ENCODE measurements at places on chromosomes 1 and 21.

DNA sequence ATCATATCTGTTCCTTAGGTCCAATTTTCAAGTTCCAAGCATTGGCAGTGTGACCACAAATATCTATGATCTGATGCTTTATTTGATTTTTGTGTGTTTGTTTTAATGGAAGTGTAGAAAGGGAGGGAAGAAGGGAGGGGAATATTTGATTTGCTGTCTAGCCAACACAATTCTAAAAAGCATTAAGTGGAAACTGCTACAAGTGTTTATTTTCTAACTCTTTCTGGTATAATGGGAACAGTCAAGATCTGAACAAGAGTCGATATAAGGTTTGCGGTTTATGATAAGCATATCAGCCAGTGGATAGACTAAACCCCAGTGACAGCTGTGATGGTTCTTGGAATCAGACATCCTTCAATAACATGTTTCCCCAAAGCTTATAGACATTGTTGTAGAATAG, 267.8 kb upstream of the SNX7 start:
- H3K4me3 ChIP-seq, result no peak overlapping the region
- H3K27ac ChIP-seq, result no peak overlapping the region
- H3K36me3 ChIP-seq, result no peaks in the 10 kb centered on the region
- no peak for DNase-seq
- H3K27me3 ChIP-seq, result no peaks in the 10 kb centered on the region

GRCh38 chr1:189438808-189439207, 1038.9 kb downstream of the BRINP3 start:
- no peaks in the 10 kb centered on the region for H3K36me3 ChIP-seq
- DNase-seq, result no peak
- no peaks in the 10 kb centered on the region for H3K4me1 ChIP-seq
- H3K4me3 ChIP-seq, result no peak overlapping the region
- no peaks in the 10 kb centered on the region for H3K27me3 ChIP-seq

GRCh38 chr1:166628259-166628658, 211.0 kb upstream of the POGK start:
- no peak overlapping the region for H3K4me3 ChIP-seq
- peaks cover 2% of the 10 kb centered on the region for H3K27me3 ChIP-seq
- DNase-seq, result no peak
- no peaks in the 10 kb centered on the region for H3K4me1 ChIP-seq

- DNase-seq, result no peak
- H3K27me3 ChIP-seq, result peaks cover 51% of the 10 kb centered on the region
- H3K27ac ChIP-seq, result no peak overlapping the region
- no peak overlapping the region for H3K4me3 ChIP-seq
Observed at GRCh38 chr1:29256979-29257804, 20.9 kb downstream of the PTPRU start.

- no peak overlapping the region for H3K4me3 ChIP-seq
- H3K27ac ChIP-seq, result no peak overlapping the region
- H3K36me3 ChIP-seq, result no peaks in the 10 kb centered on the region
- no peaks in the 10 kb centered on the region for H3K27me3 ChIP-seq
- H3K4me1 ChIP-seq, result peaks cover 3% of the 10 kb centered on the region
Observed at GRCh38 chr1:181129771-181130606, 41.5 kb downstream of the IER5 start.

- no peak overlapping the region for H3K27ac ChIP-seq
- DNase-seq, result no peak
- no peaks in the 10 kb centered on the region for H3K27me3 ChIP-seq
- no peaks in the 10 kb centered on the region for H3K4me1 ChIP-seq
- H3K36me3 ChIP-seq, result no peaks in the 10 kb centered on the region
Observed at GRCh38 chr1:183349201-183349711, 68.9 kb downstream of the NMNAT2 start.

DNA sequence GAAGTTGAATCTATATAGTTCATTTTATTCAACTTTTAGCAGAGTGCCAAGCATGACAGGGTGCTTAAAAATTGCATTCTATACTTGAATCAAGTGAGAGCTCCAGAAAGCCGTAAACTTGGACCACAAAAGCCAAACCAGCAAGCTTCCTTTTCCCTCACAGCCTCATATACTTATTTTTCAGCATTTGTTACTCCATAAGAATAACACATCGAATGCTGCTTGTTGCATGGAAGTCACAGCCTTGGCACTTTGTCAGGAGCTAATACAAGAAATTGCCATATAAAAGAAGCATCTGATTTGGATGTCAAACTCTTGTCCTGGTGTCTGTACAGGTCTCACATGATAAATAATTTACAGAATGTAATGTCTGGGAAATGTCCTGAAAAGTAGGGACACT, 87.4 kb downstream of the PLXNA2 start:
- no peaks in the 10 kb centered on the region for H3K36me3 ChIP-seq
- no peaks in the 10 kb centered on the region for H3K27me3 ChIP-seq
- no peak overlapping the region for H3K27ac ChIP-seq
- no peak overlapping the region for H3K4me3 ChIP-seq
- no peak for DNase-seq

DNA sequence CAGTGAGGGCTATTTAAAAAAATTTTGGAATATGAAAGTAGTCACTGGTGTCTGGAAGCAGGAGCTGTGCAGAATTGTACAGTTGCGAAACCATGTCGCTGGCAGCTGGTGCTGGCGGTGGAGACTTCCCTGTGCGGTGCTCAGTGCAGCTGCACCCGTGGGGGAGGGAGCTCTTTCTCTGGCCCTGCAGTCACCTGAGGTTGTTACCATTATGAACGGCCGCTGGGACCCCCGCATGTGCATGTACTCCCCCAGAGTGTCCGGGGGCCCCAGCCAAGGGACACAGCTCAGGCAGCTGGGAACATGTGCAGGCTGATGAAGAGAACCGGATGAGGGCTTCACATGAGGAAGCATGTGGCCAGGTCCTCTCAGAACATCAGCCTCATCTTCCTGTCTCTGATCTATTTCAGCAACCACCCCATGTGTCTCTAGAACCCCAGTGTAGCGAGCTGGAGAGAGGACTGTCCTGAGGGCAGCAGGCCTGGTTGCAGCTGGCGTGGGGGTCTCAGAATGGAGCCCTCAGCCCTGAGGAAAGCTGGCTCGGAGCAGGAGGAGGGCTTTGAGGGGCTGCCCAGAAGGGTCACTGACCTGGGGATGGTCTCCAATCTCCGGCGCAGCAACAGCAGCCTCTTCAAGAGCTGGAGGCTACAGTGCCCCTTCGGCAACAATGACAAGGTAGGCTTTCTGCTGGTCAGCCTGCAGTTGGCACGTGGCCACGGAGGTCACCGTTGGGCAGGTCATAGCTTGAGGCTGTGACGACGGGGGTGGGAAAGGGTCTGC, at the start of gene TRPM2:
TRPM2 (plus strand) TSS at position 431 of the 780 bp plus-strand sequence; CDS start at position 511, 80 bp downstream.
- H3K4me3 ChIP-seq, result peak within 1 kb of the TSS; percentile 49
- peaks cover 38% of the 10 kb centered on the region for H3K27me3 ChIP-seq
- peak; percentile 25 for DNase-seq
- H3K27ac ChIP-seq, result peak within 1 kb of the TSS; percentile 34

DNA sequence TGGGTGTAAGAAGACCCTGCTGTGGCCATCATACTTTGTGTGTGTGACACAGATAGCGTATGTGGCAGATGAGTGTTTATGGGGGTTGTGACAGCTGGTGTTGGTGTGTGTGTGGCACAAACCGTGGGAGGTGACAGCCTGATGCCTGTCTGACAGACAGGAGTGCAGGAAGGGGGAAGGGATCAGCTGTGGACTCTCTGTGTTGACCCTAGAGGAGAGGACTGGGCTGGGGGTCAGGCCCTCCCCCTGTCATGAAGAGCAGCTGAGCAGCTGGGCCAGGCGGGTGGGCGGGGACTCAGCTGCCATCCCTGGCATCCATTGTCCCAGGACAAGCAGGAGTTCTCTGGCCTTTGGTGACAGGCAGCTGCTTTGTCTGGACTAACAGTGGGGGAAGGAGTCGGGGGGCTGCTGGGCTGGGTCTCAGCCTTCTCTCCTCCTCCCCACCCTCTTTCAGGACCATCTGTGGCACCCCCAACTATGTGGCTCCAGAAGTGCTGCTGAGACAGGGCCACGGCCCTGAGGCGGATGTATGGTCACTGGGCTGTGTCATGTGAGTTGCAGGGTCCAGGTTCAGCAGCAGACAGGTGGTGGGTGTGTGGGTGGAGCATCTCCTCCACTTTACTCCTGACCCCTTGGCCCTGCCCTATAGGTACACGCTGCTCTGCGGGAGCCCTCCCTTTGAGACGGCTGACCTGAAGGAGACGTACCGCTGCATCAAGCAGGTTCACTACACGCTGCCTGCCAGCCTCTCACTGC, 2.3 kb downstream of the PLK3 start:
- H3K4me3 ChIP-seq, result peak overlapping the region; percentile 97
- H3K27ac ChIP-seq, result peak overlapping the region; percentile 63
- peaks cover 64% of the 10 kb centered on the region for H3K4me1 ChIP-seq
- peaks cover 16% of the 10 kb centered on the region for H3K36me3 ChIP-seq
- no peak for DNase-seq

DNA sequence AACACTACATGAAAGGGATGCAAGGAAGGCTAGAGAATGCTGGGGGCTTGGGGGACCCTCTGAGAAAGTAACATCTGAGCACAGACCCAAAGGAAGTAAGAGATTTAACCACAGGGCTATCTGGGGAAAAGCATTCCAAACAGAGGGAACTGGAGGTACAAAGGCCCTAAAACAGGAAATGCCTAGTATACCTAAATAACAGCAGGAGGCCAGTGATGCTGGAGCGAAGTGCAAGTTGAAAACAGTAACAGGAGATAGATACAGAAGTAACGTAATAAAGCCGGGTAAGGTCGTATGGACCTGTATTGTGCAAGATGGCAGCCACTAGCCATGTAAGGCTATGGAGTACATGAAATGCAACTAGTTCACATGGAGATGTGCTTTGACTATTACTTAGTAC, 52.1 kb downstream of the CD34 start:
- DNase-seq, result no peak
- H3K36me3 ChIP-seq, result no peaks in the 10 kb centered on the region
- no peak overlapping the region for H3K27ac ChIP-seq
- H3K4me1 ChIP-seq, result peaks cover 55% of the 10 kb centered on the region
- H3K4me3 ChIP-seq, result no peak overlapping the region

GRCh38 chr21:46667741-46668380, 32.4 kb downstream of the PRMT2 start:
- peaks cover 8% of the 10 kb centered on the region for H3K36me3 ChIP-seq
- no peak for DNase-seq
- no peak overlapping the region for H3K27ac ChIP-seq
- H3K27me3 ChIP-seq, result no peaks in the 10 kb centered on the region
- peak overlapping the region; percentile 90 for H3K4me3 ChIP-seq

GRCh38 chr1:224816062-224816461, 113.4 kb upstream of the DNAH14 start:
- H3K4me1 ChIP-seq, result no peaks in the 10 kb centered on the region
- no peak for DNase-seq
- H3K27me3 ChIP-seq, result no peaks in the 10 kb centered on the region
- H3K27ac ChIP-seq, result no peak overlapping the region

DNA sequence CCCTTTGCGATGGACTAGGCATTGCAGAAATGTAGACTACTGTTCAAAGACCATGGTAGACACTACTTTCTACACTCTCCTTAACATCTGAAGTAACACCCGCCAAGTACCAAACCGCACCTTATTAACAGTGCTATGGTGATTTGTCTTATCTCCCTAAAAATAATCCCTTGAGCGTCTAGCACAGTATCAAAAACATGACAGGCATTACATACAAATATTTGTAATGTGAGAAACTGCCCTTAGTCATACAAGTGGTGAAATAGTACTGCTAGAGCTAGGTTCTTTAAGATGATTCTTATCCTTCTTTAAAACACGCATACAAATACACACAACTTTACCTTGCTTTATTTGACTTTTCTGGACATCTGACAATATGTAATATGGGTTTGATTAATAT, 27.2 kb downstream of the PUM1 start:
- H3K27me3 ChIP-seq, result no peaks in the 10 kb centered on the region
- peaks cover 2% of the 10 kb centered on the region for H3K36me3 ChIP-seq
- H3K4me1 ChIP-seq, result peaks cover 6% of the 10 kb centered on the region
- no peak overlapping the region for H3K27ac ChIP-seq
- no peak for DNase-seq

DNA sequence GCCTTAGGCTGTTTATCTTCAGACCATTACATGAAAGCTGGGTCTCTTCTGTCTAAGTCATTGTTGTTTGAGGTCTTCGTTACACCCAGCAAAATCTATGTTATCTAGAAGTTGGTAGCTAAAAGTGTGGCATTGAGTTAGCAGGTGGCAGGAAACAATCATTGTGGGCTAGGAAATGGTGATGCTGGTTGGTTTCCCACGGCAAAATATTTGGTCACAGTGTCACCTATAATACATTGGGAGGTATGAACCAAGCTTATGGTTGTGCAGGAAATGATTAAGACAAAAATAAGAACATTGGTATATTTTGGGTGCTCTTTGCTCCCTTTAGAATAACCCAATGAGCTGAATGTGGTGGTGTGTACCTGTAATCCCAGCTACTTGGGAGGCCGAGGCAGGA, 169.7 kb downstream of the TRIM33 start:
- peak overlapping the region; percentile 79 for H3K27ac ChIP-seq
- H3K4me1 ChIP-seq, result peaks cover 77% of the 10 kb centered on the region

DNA sequence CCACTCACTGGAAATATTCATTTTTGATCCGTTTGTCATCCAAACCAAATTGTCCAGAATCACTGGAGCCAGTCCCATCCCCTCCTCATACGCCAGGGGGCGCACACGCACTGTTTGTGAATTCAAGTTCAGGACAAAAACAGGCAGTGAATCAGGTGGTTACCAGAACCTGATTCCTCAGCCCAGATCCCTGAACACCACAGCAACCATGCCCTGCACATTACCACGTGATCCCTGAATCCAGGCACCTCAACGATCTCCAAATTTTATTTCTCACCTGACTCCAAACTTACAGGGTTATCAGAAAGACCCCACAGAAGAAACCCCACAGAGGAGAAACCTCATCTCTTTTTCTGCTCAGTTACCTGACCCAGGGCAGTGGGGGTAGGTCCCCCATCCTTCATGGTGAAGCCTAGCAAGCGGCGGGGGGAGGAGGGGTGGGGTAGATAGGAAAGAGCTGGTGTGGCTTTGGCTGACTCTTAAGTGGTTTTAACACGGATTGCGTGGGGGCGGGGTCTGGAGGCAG, 1.4 kb upstream of the PTPRF start:
- H3K27me3 ChIP-seq, result peaks cover 55% of the 10 kb centered on the region
- H3K4me1 ChIP-seq, result peaks cover 16% of the 10 kb centered on the region
- DNase-seq, result peak; percentile 79
- no peaks in the 10 kb centered on the region for H3K36me3 ChIP-seq
- H3K27ac ChIP-seq, result no peak overlapping the region

- H3K27ac ChIP-seq, result no peak overlapping the region
- H3K4me1 ChIP-seq, result no peaks in the 10 kb centered on the region
- H3K27me3 ChIP-seq, result no peaks in the 10 kb centered on the region
- H3K4me3 ChIP-seq, result no peak overlapping the region
- DNase-seq, result no peak
Observed at GRCh38 chr1:20280906-20281305, 9.8 kb upstream of the VWA5B1 start.

DNA sequence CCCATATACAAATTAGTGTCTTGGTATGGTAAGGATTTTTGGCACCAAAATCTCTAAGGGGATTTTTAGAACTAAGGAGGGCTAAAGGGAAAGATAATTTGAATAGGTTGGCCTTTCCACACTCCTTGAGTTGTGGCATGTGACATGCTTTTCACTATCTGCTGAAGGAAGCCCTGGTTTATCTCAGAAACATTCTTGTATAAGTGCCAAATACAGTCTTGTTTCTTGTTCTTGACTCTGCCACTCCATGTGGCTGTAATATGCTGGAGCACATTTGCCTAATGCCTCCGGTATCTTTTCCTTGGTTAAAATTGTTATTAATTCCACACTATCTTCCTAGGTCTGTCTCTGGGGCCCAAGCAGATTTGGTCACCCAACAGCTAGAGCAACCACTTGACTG, 457.0 kb downstream of the USP25 start:
- no peaks in the 10 kb centered on the region for H3K36me3 ChIP-seq
- DNase-seq, result no peak
- no peaks in the 10 kb centered on the region for H3K27me3 ChIP-seq
- H3K27ac ChIP-seq, result no peak overlapping the region
- H3K4me3 ChIP-seq, result no peak overlapping the region

All from T-cell (primary cell).